ENCODE measurements at places on chromosomes 5 and 9.

- no peak for DNase-seq
Observed at GRCh38 chr5:154702477-154702876, 52.7 kb upstream of the LARP1 start.

- no peak for DNase-seq
Observed at GRCh38 chr9:87713278-87713987, 12.5 kb upstream of the CTSL start.

GRCh38 chr9:127255692-127256091 lies 8.9 kb upstream of the GARNL3 start:
- no peak for DNase-seq

GRCh38 chr9:136762221-136762691 lies 2.1 kb downstream of the LCN15 start:
- DNase-seq, result no peak

- no peak for DNase-seq
Observed at GRCh38 chr9:123069010-123069481, 35.6 kb downstream of the GPR21 start.

DNA sequence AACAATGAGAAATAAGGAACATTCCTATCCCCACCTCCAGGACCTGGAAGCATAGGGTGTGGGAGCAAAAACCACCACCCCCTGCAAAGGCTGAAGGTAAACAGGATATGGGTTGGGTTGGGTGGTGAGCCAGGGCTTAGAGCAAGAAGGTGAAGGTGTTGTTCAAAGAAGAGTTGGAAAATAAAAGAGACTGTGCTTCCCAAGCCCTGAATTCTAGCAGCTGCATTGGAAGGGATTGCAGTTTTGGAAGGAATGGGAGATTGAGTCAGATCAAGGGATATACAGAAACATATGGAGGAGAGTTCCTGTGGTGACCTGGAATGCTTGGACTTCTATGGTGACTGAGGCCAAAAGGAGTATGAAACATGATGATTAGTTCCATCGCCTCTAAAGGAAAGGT lies 24.7 kb upstream of the MTAP start:
- DNase-seq, result no peak

DNA sequence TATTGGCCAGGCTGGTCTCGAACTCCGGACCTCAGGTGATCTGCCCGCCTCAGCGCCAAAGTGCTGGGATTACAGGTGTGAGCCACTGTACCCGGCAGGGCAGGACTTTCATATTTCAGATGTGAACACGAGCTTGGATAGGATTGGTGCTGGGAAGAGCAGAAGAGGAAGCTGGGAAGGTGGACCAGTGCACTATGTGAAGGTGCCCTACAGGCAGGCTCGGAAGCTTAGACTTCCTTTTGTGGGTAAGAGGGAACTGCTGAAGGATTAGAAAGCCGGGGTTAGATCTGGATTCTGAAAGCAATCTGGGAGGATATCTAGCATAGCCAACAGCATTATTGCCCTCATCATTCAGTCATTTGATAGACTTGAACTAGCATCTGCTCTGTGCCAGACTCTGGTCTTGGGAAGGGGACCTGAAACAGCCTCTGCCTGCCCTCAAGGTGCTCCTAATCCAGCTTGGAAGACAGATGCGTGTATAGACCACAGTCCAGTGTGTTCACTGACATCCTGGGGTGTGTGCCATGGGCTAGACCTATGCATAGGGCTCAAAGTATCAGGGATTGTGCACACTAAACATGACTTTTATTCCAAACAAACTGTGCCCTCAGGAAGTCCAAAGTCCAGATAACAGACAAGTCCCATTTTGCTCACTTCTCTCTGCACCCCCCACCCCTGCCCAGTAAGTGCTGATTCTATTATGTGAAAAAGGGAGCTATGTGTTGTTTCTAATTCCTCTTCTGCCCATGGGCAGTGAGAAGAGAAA lies 637 bp downstream of the CBY3 start:
- no peak for DNase-seq

GRCh38 chr9:83061990-83062650 lies 822 bp downstream of the RASEF start:
- no peak for DNase-seq

- DNase-seq, result no peak
Observed at GRCh38 chr9:16385590-16385989, 484.9 kb downstream of the BNC2 start.

DNA sequence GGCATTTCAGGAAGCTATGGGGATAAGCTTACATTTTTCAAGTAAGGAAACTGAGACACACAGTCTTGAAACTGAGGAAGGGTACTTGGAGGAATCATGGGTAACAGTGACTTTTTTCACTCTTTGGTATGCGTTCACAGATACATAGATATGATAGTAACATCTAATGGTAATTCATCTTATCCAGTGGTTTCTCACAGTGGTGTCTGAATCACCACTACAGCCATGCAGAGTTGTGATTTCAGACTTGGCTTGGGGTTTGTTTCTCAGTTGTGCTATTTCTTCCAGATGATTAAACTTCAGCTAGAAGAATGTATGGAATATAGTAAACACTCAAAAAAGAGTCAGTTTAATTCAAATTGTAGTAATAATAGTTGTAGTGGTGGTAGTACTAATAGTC lies 239.1 kb upstream of the NUDT12 start:
- DNase-seq, result no peak

DNA sequence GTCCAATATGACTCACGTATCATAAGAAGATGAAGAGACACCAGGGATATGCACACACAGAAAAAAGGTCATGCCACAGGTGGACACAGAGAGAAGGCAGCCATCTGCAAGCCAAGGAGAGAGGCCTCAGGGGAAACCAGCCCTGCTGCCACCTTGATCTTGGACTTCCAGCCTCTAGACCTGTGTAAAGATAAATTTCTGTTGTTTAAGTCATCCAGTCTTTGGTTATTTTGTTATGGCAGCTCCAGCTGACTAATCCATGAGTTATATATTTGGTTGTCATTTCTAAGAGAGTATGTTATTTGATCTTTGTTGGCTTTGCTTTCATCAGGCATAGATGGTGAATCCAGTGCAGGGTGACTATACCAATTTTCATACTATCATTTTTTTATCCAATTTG lies 130.2 kb upstream of the DAP start:
- no peak for DNase-seq

DNA sequence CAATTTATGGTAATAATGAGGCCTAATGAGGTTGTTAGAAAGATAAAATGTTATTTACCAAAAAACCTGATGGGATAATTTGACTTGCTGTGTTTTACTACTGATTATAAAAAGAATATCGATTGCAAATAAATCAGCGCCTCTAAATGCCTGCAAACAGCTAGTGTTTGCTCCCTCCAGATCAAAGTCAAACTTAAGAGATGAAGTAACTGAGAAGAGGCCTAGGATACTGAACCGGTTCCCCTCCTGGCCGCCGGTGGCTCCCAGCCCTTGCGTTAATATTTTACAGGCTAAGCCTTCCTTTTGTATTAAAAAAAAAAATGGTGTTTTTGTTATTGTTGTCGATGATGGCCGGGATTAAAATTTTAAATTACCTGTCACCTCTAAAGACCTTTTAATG lies 2.6 kb downstream of the IRX1 start:
- DNase-seq, result no peak

GRCh38 chr5:107388141-107388861 lies 282.4 kb downstream of the EFNA5 start:
- DNase-seq, result peak; percentile 28
